ENCODE measurements at places on chromosomes 11 and 22.

DNA sequence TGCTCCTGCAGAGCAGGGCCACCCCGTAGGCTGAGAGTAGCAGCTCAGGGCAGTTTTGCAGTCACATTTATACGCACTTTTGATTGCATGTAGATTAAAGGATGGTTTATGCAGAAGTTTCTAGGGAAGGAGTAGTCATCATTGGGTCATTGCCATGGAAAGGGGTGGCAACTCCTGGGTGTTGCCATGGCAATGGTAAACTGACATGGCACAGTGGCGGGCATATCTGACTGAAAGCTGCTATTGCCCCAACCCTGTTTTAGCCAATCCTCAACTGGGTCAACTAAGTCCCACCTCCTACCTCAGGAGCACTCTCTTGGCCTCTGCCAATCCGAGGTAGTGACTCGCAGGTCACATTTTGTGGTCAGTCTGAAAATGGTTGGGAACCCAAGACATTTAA, 2.4 kb upstream of the ARSA start:
- no peak for DNase-seq

GRCh38 chr11:9755561-9756185, 91.8 kb downstream of the SWAP70 start:
- no peak for DNase-seq

- DNase-seq: no peak
These were observed 30.2 kb upstream of the P2RY2 start for GRCh38 chr11:73187854-73188253.

- no peak for DNase-seq
These were observed 24.4 kb downstream of the TPBGL start for GRCh38 chr11:75264971-75265370.

DNA sequence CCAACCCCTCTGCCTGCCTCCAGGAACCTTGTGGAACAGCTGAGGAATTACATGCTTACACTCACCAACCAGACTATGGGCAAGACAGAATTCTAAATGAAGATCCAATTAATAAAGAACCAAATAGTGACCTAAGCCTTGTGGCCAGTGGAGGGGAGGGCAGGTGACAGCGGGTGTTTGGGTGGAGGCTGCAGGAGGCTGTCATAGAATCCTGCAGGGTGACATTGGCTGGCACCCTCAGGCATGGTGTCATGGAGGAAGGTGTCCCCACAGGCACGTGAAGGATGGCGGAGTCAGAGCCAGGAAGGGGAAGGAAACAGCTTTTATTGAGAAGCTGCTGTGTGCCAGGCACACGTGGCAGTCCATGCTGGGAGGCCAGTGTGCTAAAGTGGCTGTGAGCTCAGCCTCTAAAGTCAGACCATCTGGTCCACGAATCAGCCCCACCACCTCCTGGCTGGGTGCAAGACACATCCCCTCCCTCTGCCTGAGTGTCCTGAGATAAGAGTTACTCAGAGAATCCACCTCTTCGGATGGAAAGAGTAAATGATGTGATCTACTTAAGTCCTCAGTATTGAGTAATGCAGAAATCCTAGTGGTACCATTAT, 8.7 kb downstream of the MYO18B start:
- DNase-seq: no peak

- no peak for DNase-seq
These were observed 92.6 kb downstream of the CTTN start for GRCh38 chr11:70490723-70491558.

DNA sequence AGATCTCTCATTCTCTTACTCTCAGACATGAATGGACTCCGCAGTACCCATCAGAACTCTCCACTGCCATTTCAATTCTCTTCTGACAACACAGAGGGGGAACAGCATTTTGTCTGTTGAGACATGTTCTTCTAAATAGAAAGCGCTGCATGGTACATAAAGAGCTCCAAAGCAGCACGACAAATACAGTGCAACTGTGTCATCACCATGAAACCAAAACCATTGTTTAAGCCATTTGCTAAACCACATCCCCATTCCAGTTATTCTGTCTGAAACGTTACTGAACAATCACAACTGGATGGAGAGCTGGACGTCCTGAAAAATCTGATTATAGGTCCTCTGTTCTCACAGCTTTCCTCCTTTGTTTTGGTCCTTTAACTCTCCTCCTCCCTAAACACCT, 17.9 kb upstream of the TENM4 start:
- DNase-seq: no peak

DNA sequence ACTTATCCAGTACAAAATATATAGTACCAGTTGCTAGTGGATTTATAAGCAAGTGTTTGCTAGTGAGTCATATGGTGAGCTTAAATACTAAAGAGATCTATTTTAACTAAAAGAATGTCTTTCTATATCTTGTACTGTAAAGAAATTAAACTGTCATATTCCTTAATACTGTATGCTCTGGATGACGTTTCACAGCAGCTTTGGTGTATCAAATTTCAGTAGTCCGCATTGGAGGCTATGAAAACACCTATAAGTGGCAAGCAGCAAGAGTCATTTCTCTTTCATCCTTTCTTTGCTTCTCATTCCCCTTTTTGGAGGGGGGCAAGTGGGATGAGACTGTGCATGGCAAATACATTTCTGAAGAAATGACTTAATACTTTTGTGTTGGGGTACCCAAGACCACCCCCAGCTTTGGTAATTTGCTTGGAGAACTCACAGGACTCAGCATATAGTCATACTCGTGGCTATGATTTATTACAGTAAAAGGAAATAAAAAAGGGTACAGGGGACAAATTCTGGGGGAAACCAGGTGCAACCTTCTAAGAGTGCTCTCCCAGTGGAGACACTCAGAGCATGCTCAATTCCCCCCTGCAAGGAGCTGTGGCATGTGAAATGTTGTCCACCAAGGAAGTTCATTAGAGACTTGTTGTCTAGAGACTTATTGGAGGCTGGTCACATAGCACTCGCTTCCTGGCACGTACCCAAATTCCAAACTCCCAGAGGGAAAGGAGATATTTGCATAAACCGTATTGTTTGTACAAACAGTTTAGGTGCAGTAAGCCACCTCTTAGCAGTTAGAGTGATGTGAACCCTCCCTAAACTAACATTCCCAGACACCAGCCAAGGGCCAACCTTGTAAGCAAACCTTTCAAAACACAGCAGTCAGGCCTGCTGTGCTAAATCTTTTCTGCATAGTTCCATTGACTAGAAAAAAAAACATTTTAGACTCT, 210.8 kb downstream of the PGR start:
- DNase-seq: no peak

DNA sequence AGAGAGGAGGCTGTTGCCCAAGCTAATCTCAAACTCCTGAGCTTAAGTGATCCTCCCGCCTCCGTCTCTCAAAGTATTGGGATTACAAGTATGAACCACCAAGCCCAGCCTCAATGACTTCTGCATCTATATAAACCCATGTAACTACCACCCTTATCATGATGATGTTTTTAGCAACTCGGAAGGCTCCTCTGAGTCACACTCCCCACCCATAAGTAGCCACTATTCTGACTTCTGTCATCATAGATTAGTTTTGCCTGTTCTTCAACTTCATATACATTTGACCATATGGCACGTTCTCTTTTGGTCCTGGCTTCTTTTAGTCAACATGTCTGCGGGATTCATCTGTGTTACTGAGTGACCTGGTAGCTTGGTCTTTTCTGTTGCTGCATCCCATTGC, 6.4 kb upstream of the FOSL1 start:
- DNase-seq: no peak

DNA sequence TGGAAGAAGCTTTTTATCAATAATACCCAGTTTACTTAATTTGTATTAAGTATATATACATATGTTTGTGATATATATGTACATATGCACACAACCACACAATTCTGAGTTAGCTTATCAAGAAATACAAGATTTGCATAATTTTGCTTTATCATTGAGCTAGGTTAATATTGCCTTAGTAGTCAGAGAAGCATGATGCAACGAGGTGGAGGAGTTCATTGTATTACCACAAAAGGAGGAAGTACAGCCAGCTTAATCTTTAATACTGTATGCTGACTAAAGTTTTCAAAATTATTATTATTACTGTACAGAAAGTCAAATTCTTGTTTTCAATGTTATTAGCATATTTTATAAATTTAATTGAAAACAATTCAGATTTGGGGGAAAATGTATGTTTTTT, 278.4 kb upstream of the PDGFD start:
- no peak for DNase-seq

Measured in stimulated activated CD8-positive, alpha-beta memory T cell treated with anti-CD3 and anti-CD28 coated beads, Interleukin-4, amount 100 ng/mL, for 4 hours (primary cell).